Chondrocyte (in vitro differentiated cells): ENCODE measurements at places on chromosomes 5 and 9. TPM values are rescaled to one million over a fixed set of nuclear protein-coding genes. Genes with fewer than 3 reads are reported as not detected.

Gene GNG10
- 35.7 to 37.5 TPM (median 36.1 TPM) in 3 replicates for total RNA-seq

GRCh38 chr9:130451004-130451390 lies 6.2 kb downstream of the ASS1 start:
- DNase-seq: no peak
- no peaks in the 10 kb centered on the region for H3K36me3 ChIP-seq
- peak overlapping the region; percentile 80 for H3K27ac ChIP-seq

DNA sequence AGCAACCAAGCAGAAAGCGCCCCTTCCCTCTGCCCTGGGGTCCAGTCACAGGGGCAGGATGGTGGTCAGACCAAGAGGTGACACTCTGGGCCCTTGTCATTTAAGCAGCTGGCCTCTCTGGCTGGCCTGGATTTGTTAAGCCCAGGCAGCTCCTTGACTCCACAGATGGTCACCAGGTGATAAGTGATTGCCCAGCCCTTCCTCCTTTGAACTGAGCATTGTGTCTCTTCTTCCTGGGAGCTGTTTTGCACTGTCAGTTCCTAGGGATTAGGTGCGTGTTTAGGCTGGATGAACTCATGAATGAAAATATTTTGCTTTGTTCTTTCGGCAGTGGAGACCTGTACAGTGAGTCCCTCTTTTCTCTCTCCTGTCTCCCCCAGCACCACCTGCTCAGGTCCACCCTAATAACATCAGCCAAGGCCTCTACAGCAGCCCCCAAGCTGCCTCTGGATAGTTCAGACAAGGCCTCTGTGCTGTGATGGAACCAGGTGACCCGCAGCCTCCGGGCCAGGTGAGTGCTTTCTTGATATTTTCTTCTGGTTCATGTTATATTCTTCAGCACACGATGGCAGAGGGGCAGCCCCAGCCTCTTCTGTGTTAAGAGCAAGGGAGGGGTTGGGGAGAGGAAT lies 139.7 kb upstream of the PITX1 start:
- peaks cover 2% of the 10 kb centered on the region for H3K36me3 ChIP-seq
- no peak overlapping the region for H3K4me3 ChIP-seq
- no peak overlapping the region for H3K27ac ChIP-seq
- H3K4me1 ChIP-seq: no peaks in the 10 kb centered on the region
- H3K27me3 ChIP-seq: peaks cover 69% of the 10 kb centered on the region
- no peak for DNase-seq

DNA sequence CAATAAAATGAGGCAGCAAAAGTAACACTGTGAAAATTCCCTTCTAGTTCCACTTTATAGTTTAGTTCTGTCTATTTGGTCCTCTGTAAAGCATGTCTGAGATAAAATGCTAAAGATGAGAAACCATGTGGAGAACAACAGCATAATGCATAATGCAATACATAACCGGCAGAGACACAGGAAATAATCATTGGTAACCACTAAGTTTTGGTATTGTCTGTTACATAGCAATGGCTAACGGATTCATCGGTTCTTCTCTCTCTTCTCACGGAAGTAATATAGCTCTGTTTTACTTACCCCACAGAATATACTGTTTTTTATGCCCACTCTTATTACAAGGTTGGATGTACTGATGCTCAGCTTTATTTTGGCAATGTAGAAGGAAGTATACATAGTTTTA lies 158.9 kb downstream of the FAM174A start:
- H3K36me3 ChIP-seq: no peaks in the 10 kb centered on the region
- H3K4me3 ChIP-seq: no peak overlapping the region
- H3K27ac ChIP-seq: no peak overlapping the region
- H3K27me3 ChIP-seq: peaks cover 16% of the 10 kb centered on the region

Gene CD72
- total RNA-seq: 0.51 to 1.1 TPM (median 1.1 TPM) in 3 replicates

- H3K4me1 ChIP-seq: no peaks in the 10 kb centered on the region
- no peak overlapping the region for H3K27ac ChIP-seq
- H3K27me3 ChIP-seq: no peaks in the 10 kb centered on the region
- no peak overlapping the region for H3K4me3 ChIP-seq
- DNase-seq: no peak
Measured at GRCh38 chr5:144131261-144131660, 39.2 kb downstream of the YIPF5 start.

Gene SH3GL2
- total RNA-seq: 0.07 TPM in 1 of 3 replicates, not detected in the others

Gene EXOSC3
- 22.8 to 30.2 TPM (median 23.8 TPM) in 3 replicates for total RNA-seq

GRCh38 chr5:153617190-153617589 lies 126.7 kb downstream of the GRIA1 start:
- peaks cover 41% of the 10 kb centered on the region for H3K4me1 ChIP-seq
- no peak overlapping the region for H3K4me3 ChIP-seq
- H3K36me3 ChIP-seq: no peaks in the 10 kb centered on the region
- no peak for DNase-seq

DNA sequence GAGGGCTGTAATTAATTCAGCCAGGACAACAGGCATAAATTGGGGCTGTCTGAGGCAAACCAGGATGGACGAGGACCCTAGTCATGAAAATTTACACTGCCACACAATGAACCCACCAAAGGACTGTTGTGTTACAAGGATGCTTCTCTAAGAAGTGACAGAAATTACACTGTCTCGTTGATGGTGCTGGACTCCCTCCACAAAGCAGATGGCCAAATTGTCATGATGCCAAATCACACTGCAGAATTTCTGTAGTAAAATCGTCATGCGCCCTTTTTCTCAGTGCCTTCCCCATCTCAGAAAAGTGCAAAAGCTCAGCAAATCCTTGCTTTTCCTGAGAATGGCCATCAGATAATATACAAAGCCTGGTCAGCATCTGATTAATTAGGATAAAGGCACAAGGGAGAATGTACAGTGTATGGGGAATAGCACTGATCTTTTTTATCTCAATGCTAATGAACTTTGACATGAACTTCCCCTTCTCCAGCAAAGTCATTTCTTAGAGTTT lies 545.8 kb downstream of the CSNK1G3 start:
- H3K4me1 ChIP-seq: peaks cover 45% of the 10 kb centered on the region
- H3K27ac ChIP-seq: no peak overlapping the region
- H3K4me3 ChIP-seq: no peak overlapping the region
- no peaks in the 10 kb centered on the region for H3K36me3 ChIP-seq

DNA sequence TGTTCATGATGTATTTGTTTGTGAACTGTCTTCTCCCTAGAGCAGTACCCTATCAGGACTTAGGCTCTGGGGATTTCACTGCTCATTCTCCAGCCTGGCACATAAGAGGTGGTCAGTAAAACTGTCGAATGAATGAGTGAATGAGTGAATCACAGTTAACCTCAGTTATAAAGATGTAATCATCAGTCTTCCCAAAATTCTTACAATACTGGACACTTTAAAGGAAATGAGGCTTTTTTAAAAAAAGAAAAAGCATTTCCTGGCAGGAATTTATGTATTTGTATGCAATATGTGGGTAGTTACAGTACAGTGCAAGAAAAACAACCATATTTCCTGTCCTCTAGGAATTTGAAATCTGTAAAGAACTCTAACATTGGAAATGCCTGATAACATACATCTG lies 59.6 kb downstream of the RAI14 start:
- H3K36me3 ChIP-seq: peaks cover 12% of the 10 kb centered on the region
- H3K27ac ChIP-seq: peak overlapping the region; percentile 82
- H3K27me3 ChIP-seq: no peaks in the 10 kb centered on the region
- H3K4me1 ChIP-seq: peaks cover 69% of the 10 kb centered on the region
- DNase-seq: no peak

DNA sequence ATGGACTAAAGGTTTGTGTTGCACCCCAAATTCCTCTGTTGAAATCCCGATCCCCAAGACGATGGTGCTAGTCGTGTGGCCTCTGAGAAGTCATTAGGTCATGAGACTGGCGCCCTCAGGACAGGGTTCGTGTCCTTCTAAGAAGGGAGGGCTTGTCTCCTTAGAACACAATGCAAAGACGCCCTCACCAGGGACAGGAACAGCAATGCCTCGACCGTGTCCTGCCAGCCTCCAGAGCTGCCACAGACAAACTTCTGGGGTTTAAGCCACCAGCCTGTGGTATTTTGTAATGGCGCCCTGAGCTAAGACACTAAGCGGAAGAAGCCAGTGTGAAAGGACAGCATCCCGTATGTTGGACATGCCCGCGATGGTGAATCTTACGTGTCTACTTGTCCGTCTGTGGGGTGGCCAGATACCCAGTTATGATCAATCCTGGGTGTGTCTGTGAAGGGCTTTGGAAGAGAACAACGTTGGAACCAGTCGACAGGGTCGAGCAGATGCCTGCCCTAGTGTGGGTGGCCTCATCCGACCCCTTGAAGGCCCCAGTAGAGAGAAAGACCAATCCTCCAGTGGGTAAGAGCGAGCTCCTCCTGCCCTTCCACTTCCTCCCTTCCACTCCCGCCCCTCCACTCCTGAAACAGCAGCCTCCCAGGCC lies 279.2 kb upstream of the IRX2 start:
- H3K27ac ChIP-seq: no peak overlapping the region
- H3K27me3 ChIP-seq: peaks cover 3% of the 10 kb centered on the region
- no peaks in the 10 kb centered on the region for H3K36me3 ChIP-seq
- no peaks in the 10 kb centered on the region for H3K4me1 ChIP-seq
- DNase-seq: no peak
- H3K4me3 ChIP-seq: no peak overlapping the region

DNA sequence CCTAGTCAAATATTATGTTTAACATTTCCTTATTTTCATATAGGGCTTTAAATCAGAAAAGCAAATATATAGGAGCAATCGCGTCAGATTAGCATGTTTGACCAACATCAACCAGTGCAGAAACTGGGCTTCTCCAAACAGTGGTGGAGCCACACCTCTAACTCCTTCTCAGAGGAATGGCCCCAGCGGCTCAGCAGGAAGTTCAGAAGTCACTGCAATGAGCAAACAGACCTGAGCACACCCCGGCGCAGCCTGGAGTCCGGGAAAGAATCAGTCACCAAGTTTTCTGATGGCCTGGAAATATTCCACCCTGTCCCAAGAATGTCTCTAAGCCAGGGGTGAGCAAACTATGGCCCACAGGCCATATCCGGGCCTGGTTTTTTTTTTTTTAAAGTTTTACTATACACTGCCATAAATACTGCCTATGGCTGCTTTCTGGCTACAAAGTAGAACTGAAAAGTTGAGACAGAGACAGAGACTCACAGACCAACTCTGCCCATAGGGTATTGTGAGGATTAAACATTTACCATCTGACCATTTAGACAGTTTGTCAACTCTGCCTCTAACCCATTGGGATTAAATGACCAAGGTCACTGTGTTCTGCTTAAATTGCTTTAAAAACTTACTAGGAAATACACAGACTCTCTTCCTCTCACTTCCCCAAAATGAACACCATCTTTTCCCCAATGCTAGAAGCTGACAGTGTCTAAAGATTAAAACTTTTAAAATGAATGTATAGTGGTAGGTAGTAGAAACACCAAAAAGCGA lies 5.4 kb downstream of the GOLM1 start:
- peak overlapping the region; percentile 53 for H3K4me3 ChIP-seq
- H3K27ac ChIP-seq: peak overlapping the region; percentile 60
- H3K4me1 ChIP-seq: peaks cover 54% of the 10 kb centered on the region
- DNase-seq: no peak

DNA sequence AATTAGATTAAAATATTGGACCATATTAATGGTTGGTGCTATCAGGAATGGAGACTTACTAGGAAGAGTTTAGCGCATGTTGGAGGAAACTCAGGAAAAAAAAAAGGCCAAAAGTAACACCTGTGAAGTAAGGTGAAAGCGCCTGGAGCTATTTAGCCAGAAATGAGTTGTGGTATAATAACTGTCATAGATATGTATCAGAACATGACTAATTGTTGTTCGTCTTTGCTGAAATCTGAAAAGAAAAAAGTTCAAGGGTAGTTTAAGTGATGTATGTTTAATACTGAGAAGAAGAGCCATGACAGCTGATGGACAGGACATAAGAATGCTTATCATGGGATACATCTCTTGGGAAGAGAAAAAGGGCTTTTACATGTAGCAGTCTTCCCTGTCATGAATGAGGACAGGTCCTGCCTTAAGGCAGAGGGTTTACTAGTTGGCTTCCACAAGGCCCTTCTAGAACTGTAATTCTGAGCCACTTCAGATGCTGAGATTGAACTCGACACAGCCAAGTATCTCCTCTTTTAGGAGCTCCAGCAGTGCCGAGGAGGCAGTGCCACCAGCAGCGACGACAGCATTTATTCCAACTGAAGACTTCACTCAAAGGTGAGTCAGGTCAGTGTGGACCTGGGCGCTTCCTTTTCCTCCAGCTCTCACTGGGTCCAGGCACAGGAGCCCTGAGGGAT lies 940 bp upstream of the CAMK4 start:
- DNase-seq: no peak
- peaks cover 3% of the 10 kb centered on the region for H3K36me3 ChIP-seq
- H3K27ac ChIP-seq: no peak overlapping the region
- peaks cover 16% of the 10 kb centered on the region for H3K4me1 ChIP-seq
- peaks cover 36% of the 10 kb centered on the region for H3K27me3 ChIP-seq

Gene SREK1
- total RNA-seq: 49.1 to 68.2 TPM (median 51.0 TPM) in 3 replicates

Gene RFX3
- total RNA-seq: 4.0 to 10.6 TPM (median 4.1 TPM) in 3 replicates

Gene S100Z
- total RNA-seq: not detected in 3 replicates

DNA sequence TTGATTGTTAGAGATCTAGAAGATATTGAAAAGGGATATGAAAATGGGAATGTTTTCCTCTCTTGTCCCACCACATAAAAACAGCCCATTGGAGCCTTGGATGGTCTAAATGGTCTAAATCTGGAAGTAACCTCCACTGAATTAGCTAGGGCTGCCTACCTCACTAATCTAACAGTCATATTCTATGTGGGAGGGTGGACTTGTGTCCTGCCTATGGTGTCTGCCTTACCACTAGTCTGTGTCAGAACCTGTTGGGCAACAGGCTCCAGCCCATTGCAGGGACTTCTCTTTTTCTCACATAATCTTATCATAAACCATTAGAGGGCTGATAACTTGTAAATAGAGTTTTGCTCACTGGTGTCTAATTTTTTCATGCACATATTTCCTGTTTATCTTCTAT lies 548.8 kb upstream of the CDH18 start:
- no peak overlapping the region for H3K27ac ChIP-seq
- no peaks in the 10 kb centered on the region for H3K4me1 ChIP-seq
- no peaks in the 10 kb centered on the region for H3K36me3 ChIP-seq

Gene EGFL7
- 5.4 to 7.8 TPM (median 7.0 TPM) in 3 replicates for total RNA-seq

GRCh38 chr5:67694810-67695191 lies 498.2 kb upstream of the CD180 start:
- no peaks in the 10 kb centered on the region for H3K27me3 ChIP-seq
- no peak overlapping the region for H3K27ac ChIP-seq
- no peak for DNase-seq
- H3K4me1 ChIP-seq: peaks cover 7% of the 10 kb centered on the region
- H3K4me3 ChIP-seq: no peak overlapping the region
- no peaks in the 10 kb centered on the region for H3K36me3 ChIP-seq

Gene SPTLC1
- 84.1 to 98.1 TPM (median 88.9 TPM) in 3 replicates for total RNA-seq

DNA sequence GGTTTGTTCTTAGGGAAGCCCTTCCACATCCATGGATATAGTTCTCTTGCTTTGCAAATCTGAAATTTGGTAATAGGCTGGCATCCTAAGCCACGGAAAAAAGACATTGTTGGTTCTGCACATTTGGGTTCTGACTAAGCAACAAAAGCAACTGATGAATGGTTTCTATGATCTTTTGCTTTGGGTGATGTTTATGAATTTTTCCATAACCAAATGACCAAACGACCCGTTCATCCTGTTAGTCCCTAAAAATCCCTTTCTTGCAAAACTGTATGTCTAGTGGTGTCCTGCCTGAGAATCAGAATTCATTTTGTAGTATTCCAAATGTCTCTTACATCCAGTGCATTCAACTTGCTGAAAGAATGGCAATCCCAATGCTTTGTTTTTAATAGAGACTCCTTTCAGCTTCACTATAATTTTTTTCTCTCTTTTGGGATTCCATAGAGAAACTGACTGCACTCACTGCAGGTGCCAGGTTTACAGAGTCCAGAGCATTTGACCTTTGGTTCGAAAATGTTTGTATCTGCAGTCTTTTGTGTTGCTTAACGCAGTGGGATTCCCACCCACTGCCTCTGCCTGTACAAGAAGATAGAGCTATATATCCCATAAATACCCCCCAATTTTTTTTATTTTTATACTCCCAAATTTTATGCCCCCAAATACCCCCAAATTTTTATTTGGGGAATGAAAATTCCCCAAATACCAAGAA lies 4.7 kb downstream of the SPTAN1 start:
- H3K36me3 ChIP-seq: peaks cover 3% of the 10 kb centered on the region
- peaks cover 37% of the 10 kb centered on the region for H3K4me1 ChIP-seq
- no peaks in the 10 kb centered on the region for H3K27me3 ChIP-seq
- H3K4me3 ChIP-seq: no peak overlapping the region
- no peak for DNase-seq
- H3K27ac ChIP-seq: peak overlapping the region; percentile 74
